ENCODE measurements at places on chromosomes 5 and 9.

GRCh38 chr9:116800885-116801284 lies 113.8 kb downstream of the TRIM32 start:
- no peak for DNase-seq

- DNase-seq: no peak
Measured at GRCh38 chr5:143019157-143019556, 249.0 kb downstream of the ARHGAP26 start.

DNA sequence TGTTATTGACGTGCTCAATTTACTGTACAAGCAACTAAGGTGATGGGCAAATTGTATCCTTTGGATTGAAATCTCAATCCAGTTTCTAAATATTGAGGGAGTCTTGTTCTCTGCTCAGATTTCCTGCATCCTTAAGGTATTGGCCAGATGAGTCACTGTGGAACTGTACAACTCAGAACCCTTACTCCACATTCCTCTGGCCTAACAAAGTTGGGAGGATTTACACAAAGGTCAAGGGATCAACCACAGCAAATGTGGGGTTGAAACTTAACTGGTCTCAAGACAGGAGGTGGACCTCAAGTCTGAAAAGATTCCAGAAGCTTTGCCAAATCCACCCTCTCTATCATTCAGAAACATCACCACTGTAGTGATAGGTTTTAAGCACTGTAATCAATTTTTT lies 81.5 kb upstream of the AGXT2 start:
- no peak for DNase-seq

DNA sequence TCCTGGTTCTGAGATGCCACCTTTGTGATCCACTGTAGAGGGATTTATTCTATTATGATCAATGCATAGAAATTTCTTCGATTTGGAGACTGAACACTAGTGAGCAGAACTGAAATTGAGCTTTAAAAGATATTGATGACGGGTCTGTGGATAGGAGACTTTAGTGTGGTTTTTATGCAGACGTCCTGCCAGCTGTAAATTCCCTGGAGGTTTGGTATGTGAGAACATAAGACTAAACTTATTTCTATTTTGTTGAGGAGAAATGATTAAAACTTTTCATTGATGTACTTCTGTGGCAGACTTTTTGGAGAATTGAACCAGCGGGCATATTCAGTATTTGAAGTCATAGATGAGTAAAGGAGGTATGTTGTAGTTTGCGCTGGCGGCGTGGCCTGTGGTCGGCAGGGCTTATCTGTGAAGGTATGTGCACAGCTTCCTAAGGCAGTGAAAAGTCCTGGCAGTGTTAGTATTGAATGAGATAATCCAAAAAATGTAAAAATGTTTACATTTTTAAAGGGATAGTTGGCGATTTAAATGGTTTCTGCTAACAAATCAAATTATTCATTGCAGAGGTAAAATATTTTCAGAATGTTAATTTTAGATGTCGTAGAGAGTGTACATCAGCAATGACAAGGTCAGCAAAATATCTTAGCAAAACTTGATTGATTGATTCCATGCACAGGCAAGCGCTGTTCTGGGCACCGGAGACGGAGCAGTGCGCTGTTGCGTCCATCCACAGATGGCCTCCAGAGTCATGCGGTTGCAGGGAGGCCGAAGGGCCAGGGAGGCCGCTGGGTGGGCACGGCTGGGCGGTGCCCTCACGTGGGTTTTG lies 20.4 kb downstream of the TENT4A start:
- no peak for DNase-seq

- DNase-seq: no peak
Measured at GRCh38 chr9:121088576-121088975, 13.8 kb downstream of the CNTRL start.

DNA sequence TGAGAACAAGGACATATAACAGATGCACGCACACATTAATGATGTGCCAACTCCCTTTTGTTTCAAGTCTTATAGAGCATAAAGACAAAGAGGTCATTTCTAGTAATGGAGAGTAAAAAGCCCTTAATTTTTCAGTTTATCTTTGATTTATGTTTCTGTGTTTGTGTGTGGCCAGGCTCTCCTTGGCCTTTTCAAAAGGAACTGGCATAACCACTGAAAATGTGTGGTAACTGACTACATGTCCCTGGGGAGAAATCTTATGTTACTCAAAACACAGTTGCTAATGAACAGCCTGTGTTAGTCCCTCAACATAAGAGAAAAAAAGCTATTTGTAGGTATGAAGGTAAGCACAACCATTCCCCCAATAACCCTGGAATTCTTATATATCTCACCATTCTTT lies 47.6 kb upstream of the SHOC1 start:
- DNase-seq: no peak

- no peak for DNase-seq
Measured at GRCh38 chr5:156755421-156756087, 94.5 kb upstream of the PPP1R2B start.

- no peak for DNase-seq
Measured at GRCh38 chr5:123133438-123134100, 44.5 kb downstream of the PRDM6 start.

GRCh38 chr9:116282597-116282996 lies 129.0 kb downstream of the PAPPA start:
- DNase-seq: no peak
